Stimulated activated CD4-positive, alpha-beta T cell treated with anti-CD3 and anti-CD28 coated beads, TNF-alpha, amount 100 ng/mL, for 24 hours (primary cell): ENCODE measurements at places on chromosomes 1 and 21.
A peak's percentile ranks its signal among the peaks of the same experiment; 100 is the strongest.

GRCh38 chr21:37970548-37970947 is 54.3 kb upstream of the KCNJ6 start:
- DNase-seq: no peak

DNA sequence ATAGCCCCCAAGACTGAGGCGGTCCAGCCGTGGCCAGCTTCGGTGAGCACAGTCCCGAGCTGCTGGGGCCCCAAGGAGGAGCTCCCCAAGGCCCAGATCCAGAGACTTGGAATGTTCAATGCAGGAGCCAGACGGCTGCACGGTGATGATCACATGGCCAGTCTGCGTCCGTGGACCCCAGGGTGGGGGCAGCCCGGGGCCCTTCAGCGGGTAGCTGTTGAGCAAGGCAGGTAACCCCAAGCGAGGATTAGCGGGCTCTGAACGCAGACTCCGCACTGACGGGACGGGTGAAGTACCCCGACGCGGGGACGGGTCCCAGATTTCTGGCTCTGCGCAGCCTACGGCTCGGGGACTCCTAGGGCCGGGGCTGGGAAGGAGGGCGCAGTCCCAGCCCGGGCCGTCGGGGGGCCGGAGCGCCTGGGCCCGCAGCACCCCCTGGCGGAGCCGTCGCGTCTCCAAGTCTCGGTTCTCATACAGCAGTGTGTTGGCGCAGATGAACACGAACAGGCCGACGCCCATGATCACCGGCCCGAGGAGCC is 2.7 kb downstream of the TMEM200B start:
- peak; percentile 77 for DNase-seq

DNA sequence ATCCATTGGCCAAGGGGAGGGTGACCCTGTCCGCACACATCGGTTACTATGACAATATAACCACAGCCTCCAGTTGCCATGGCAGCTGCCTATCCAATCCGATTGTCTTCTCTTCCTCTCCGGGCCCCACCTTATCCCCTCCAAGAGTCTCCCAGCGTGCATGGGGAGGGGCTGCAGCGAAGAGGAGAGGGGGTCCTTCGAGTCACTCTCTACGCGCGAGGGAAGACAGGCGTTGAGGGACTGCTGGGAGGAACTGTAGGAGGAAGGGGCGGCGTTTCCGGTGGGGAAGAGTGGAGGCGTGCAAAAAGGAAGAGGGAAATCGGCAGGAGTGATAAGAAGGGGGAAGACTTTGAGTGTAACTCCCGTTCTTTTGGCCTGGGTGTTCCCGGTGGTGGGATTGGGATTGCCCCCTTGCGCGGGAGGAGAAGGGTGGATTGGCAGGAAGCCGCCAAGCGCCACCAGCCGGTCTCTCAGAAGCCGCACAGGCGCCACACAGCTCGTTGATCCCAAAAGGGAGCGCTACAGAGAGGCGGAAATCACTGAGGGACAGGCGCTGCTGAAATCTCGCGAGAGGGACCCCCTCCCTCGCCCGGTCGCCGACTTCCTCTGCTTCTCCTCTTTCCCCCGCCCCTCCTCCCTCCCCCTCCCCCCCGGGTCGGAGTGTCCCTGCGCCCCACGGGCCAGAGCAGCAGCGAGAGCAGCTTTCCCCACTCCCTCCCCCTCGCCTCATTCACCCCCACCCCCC is 384 bp upstream of the SMG7 start:
- peak; percentile 96 for DNase-seq

- DNase-seq: no peak
Observed at GRCh38 chr1:185719021-185719420, 15.2 kb upstream of the HMCN1 start.

DNA sequence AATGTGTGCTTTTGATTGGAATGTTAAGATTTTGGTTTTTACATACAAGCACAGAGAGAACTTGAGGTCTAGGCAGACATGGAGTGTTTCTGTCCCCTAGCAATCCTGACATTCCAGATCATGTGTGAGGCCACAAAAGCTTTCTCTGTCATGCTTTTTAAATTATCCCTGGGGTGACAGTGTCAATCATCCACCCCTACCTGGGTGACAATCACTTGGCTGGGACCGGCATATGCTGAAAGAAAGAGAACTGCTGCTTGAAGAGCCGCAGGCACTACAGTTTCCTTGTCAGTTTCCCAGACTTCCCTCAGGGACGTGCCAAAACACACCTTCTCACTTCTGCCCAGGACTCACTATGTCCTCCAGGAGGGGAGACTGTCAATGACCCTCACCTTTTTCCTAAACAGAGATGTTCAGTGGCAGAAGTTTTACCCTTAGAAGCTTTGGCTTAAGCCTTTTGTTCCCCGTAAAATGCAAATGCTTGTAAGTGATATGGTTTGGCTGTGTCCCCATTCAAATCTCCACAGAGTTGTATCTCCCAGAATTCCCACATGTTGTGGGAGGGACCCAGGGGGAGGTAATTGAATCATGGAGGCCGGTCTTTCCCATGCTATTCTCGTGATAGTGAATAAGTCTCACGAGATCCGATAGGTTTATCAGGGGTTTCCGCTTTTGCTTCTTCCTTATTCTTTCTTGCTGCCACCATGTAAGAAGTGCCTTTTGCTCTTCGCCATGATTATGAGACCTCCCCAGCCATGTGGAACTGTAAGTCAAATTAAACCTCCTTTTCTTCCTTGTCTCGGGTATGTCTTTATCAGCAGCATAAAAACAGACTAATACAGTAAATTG is 217.4 kb downstream of the FGGY start:
- DNase-seq: no peak

DNA sequence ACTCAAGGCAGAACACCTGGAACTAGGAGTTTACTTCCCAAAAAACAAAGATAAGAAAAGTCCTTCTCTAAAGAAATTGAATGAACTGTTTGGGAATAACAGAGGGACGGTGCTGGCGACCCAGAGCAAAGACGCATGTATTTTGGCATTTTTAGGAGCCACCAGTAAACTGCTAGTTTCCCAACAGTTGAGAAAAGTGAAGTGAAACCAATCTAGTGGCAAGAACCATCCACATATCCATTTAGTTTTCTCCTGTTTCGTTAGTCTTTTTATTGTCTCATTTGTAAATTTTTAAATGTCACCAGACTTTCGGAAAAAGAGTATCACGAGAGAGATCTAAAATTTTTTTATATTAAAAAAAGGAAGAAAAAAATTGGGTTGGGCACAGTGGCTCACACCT is 30.2 kb downstream of the ODF2L start:
- no peak for DNase-seq

DNA sequence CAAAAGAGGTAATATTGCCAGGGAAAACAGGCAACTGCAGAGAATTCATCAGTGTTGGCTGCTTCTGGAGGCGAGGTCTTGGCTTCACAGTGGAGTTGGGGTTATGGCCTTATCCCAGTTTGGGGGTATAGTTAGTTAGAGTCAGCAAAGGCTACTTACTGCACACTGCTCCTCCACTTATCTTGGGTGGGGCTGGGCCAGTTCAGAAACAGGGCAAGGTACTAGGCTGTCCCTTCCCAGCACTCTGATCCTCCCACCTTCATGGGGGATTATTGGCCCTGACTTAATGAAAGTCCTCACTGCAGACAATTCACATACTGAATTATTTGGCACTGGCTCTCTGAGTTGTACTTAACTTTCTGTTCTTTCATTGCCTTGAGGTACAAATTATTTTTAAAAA is 189.6 kb downstream of the NRIP1 start:
- no peak for DNase-seq

DNA sequence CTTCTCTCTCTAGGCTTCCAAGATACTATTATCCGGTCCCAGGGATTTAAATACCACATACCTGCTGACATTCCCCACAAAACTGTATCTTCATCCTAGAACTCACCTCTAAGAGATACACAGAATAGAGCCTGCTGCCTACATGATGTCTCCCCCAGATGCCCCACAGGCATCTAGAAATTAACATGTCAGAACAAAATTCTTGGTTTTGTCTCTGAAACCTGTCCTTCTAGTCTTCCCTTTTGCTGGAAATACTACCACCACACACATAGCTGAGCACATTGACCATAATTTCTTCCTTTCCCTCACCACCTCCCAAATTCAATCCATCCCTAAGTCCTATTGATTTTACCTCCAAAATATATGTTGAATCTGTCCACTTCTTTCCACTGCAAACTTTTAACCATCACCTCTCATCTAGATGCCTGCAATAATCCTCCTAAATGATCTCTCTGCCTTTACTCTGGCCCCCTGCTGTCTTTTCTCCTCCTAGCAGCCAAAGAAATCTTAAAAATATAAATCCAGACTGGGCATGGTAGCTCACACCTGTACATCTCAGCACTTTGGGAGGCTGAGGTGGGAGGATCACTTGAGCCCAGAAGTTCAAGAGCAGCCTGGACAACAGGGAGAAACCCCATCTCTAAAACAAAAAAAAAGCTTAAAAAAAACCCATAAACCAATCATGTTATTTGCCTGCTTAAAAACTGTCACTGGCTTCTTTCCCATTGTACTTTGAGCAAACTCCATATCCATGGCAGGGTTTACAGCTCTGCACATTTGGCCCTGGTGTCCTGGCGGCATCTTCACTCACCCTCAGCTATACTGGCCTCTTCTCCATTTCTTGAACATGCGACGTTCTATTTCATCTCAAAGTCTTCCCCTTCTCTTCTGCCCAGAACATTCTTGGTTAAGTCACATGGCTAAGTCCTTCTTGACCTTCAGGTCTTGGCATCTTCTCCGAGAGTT is 6.2 kb upstream of the FAM76A start:
- DNase-seq: no peak

- DNase-seq: no peak
Observed at GRCh38 chr1:102181341-102181740, 184.6 kb upstream of the OLFM3 start.

GRCh38 chr1:224542783-224543440 is 73.2 kb upstream of the CNIH3 start:
- peak; percentile 5 for DNase-seq

- no peak for DNase-seq
Observed at GRCh38 chr21:38386967-38387366, 111.3 kb downstream of the ERG start.

DNA sequence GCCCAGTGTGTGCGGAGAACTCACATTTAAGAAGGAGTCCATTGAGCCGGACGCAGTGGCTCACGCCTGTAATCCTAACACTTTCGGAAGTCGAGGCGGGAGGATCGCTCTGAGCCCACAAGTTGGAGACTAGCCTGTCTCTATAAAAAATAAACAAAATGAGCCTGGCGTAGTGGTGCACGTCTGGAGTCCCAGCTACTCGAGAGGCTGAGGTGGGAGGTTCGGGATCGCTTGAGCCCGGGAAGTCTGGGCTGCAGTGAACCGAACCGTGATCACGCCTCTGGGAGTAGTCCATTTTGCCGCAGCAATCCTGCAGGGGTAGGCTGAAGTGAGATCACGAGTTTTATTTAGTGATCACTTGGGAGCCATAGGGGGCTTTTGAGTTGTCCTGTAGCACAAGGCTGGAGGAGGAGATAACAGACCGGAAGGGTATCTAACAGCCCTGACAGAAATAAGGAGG is 497 bp upstream of the FUCA1 start:
- peak; percentile 0 for DNase-seq

DNA sequence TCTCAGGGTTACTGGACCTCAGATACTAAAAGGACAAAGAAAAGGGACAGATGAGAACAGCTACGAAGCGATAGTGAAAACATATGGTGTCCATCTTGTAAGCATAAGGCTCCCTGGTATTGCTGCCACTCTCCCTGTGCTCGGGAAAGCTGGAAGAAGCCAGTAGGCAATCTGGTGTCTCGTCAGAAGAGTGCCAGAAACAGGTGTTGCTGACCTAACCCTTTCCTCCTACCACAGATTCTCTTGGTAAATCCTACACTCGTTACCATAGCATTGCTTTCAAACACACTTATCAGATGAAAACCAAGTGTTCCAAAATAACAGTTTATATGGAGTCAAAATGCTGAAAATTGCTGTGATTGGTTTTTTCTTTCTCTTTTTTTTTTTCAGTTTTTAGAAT is 146.3 kb downstream of the NRIP1 start:
- DNase-seq: no peak

DNA sequence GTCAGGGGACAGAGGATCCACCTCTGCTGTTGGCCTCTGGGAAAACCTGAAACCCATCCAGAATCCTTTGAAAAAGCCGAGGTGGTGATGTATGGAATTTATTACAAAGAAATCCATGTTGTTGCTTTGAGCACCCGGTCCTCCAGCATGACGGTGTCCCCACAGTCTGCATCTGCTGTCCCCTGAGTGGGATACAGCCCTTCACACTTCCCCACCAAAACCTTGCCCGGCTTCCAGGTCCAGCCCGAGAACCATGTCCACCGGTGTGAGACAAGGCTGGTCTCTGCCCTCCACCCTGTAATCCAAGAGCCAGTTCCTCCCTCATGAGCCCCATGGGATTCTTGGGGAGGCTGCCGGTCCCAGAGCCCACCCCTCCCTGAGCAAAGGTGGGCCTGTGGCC is 70.5 kb downstream of the STUM start:
- DNase-seq: no peak

- no peak for DNase-seq
Observed at GRCh38 chr21:34687065-34687464, 18.3 kb downstream of the CLIC6 start.

DNA sequence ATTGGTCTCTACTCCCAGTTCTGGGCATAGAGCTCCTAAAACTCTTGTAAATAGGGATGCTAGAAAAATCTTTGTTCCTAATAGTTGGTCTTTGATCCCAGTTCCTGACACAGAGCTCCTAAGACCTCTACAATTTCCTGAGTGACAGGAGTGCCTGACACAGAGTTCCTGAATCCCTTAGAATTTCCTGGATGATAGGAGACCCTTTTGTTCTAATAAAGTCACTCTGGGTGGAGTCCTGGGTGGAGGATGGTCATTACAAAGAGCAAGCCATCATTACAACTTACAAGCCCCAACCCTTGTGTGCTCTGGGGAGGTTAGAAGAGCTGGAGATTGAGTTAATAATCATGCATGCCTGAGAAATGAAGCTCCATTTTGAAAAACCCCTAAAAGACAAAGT is 58.4 kb downstream of the ZZZ3 start:
- no peak for DNase-seq

DNA sequence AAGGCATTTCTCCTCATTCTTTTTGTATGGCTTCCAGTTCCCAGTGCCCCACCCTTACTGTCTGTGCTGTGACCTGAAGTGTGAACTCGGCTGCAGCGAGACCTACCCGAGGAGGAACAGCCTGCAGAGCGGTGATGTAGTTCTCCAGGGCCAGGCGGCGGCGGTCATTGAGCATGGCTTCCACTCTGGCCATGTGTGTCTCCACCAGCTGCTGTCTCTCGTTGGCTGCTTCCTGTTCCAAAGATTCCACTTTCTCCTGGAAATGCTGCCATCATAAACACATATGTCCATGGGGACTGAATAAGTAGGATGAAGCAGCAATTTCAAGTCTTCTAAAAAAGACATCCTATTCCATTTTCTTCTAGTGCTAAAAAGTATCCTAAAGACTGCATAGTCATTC is 195.6 kb downstream of the APP start:
- DNase-seq: no peak

- DNase-seq: no peak
Observed at GRCh38 chr1:116508984-116509980, 61.5 kb downstream of the CD58 start.

GRCh38 chr1:119254067-119254720 is 113.7 kb upstream of the WARS2 start:
- DNase-seq: no peak
